ENCODE measurements at places on chromosomes 7 and 10.

DNA sequence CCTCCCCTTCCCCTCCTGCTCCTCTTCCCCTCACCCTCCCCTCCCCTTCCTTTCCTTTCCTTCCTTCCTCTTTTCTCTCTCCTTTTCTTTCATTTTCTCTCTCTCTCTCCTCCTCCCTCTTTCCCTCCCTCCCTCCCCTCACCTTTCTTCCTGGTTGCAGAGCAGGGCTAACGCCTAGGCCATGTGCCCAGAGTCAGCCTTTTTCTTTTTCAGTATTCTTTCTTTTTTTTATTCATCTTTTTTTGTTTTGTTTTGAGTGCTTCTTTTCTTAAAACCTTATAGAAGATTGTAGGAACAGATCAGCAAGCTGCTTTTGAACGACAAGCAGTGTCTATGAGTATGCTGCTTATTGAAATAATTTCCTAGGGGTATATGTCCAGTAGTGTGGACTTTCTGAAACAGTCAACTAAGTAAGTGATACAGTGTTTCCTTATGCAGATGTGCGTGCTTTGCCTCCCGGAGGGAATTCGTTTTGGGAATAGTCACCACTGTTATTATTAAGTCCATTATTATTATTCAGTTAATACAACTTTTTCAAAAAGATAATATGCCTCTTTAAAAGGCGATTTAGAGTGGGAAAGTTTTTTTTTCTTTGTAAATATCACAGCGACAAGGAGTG, 219.2 kb downstream of the CAMK1D start:
- no peak for DNase-seq

DNA sequence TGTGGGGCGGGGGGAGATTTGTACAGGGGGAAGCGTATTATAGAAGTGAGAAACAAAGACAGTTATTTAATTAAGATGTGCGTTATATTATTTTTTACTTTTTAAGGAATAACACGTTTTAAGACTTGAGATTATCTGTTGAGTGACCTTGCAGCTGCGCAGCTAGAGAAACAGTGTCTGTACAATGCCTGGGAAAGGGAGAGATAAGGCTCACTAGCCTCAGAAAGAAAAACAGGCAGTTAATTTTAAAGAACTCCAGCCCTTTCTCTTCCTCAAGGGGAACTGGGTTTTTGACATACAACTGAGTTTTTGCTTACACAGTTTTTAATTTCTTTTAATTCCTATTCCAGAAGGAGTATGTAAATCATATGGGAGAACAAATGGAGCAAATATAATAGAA, 50.7 kb downstream of the LMBR1 start:
- DNase-seq, result no peak

- DNase-seq, result no peak
Measured at GRCh38 chr7:155790666-155791065, 21.6 kb downstream of the SHH start.

DNA sequence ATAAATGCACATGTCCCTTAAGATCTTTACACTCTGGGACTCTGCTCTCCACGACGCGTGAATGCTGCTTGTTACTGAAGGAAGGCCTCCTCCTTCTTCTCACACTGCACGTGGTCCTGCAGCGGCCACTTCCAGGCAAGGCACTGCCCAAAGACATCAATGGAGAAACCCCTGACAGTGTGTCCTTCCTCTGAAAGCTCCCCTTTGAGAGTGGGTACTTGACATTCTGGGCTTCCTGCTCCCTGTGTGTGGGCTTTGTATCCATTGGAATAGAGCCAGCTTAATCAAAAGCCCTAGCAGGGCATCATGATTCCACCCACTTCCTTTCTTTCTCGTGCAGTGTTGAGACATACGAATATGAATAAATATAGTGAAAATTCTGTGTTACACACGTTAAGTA, 69.7 kb upstream of the STK17A start:
- DNase-seq, result no peak

- DNase-seq, result no peak
Measured at GRCh38 chr10:68156373-68157185, 47.3 kb downstream of the MYPN start.

GRCh38 chr10:71755179-71755879, 18.0 kb downstream of the VSIR start:
- DNase-seq, result no peak

- no peak for DNase-seq
Measured at GRCh38 chr7:12337095-12337494, 66.6 kb downstream of the VWDE start.

GRCh38 chr7:132179681-132180080, 396.6 kb downstream of the PLXNA4 start:
- no peak for DNase-seq

- no peak for DNase-seq
Measured at GRCh38 chr7:43542716-43543115, 40.2 kb upstream of the STK17A start.

GRCh38 chr7:79091011-79091410, 362.5 kb downstream of the MAGI2 start:
- no peak for DNase-seq

DNA sequence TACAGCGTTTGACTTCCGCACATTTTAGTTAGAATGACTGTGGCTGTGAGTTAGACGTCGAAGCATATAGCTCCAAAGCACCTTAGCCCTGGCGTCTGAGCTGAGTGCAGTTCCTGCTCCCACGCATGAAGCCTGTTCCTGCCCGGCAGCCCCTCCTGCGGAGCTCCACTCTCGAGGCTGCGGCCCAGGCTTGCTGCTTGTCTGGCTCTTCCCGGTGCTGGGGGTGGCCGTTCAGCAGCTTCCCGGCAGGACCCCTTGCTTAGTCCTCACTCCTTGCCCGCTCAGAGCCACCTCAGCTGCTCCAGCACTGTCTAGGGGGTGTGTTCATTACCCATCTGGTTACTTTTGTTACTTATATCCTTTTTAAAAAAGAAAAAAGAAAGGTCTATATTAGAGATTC, 88.1 kb upstream of the DNAJB6 start:
- no peak for DNase-seq

DNA sequence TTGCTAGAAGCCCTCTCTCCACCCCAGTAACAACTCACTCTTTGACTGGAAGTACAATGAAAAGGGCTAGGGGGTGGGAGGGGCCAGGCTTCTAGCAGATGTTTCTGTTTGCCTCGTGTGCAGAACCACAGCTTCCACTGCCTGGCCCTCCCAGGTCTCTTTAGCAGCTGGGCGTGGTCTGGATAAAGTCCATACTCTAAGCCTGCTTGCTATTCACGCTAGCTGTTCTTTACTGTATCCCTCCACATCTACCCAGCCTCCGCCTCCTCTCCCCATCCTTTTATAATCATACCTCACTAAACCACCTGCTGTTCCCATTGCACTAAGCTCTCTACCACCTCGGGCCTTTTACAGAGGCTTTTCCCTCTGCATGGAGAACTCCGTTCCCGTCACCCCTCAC, 288.8 kb downstream of the CAMK1D start:
- DNase-seq, result no peak

- no peak for DNase-seq
Measured at GRCh38 chr10:3094609-3095036, 27.3 kb downstream of the PFKP start.

- no peak for DNase-seq
Measured at GRCh38 chr7:140497241-140497769, 18.0 kb upstream of the MKRN1 start.

- no peak for DNase-seq
Measured at GRCh38 chr7:66698652-66699205, 41.8 kb upstream of the RABGEF1 start.

GRCh38 chr7:134121632-134122139, 5.5 kb upstream of the LRGUK start:
- no peak for DNase-seq

DNA sequence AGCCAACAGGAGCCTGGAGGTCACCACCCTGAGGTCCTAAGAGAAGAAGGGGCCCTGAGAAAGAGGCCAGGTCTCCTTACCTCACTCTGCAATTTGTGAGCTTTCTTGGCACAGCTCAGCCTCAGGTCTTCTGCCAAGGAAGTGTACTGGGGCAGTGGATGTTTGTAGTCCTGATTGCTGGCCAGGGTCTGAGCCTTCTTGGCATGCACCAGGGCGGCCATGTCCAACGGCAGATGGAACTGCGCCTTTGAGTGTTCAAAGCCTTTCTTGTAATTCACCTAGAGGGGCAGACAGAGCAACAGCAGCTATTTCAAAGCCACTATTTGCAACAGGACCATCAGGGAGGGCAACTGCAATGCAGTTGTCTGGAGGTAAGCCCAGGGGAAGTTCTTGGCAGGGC, 51.7 kb downstream of the NRAP start:
- no peak for DNase-seq

- DNase-seq, result no peak
Measured at GRCh38 chr10:88332503-88333247, 250.4 kb downstream of the RNLS start.

- no peak for DNase-seq
Measured at GRCh38 chr7:15801041-15801440, 114.6 kb upstream of the MEOX2 start.

DNA sequence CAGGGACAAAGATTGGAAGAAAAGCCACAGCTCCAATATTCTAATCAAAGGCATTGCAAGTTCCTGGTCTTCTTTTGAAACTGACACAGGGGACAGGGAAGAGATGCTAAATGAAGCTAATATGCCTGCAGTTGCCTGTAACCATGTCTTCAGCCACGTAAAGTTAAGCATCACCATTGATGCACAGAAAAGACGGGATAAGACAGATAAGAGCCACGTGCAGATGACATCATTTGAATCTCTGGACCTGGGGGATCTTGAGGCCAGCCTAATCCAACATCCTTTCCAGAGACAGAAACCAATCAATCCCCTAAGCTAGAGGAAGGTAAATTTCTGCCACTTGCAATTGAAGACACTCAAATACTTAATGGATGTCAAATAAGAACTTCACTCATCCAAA, 93.4 kb downstream of the PIP4K2A start:
- no peak for DNase-seq

GRCh38 chr10:36075196-36075595, 433.1 kb upstream of the FZD8 start:
- DNase-seq, result no peak

- no peak for DNase-seq
Measured at GRCh38 chr10:2948127-2948854, 119.1 kb upstream of the PFKP start.

DNA sequence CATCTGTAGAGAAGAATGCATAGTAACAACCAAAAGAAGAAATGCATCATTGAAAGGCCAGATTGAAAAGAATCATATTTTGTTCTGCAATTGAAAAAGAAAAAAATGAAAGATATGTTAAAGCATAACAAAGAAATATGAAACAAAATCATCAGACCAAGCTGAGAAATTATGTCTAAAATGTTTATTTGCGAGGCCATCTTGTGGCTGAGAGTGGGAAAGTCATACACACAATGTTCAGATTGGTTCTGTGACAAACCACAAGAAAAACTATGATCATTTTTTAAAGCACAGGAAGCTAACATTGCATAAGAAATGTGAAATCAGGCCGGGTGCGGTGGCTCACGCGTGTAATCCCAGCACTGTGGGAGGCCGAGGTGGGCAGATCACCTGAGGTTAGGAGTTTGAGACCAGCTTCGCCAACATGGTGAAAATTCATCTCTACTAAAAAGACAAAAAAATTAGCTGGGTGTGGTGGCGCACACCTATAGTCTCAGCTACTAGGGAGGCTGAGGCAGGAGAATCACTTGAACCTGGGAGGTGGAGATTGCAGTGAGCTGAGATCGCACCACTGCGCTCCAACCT, 36.6 kb downstream of the ABCB5 start:
- DNase-seq, result no peak

Data from AG04449 (cell line).